NAMALWA (cell line): ENCODE measurements at places on chromosomes 6 and 20.

DNA sequence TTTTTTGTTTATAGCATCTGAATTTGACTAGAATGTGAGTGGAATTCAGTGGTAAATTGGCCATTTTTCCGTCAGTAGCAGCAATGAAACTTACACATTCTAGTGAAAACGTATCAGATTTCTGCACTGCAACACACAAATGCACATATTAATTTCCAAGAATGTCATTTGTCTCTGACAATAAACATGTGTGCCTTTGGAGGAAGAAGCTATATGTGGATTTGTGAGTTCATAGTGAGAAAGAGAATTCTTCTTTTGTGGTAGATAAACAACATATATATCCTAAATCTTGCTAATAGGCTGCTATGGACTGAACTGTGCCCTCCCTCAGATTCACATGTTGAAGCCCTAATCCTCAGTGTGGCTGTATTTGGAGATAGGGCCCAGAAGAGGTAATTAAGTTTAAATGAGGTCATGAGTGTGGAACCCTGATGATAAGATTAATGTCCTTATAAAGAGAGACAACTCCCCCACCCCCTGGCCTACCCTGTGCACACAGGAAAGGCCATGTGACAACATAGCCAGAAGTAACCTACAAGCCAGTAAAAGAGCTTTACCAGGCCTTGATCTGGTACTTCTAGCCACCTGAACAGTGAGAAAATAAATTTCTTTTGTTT, 200.2 kb upstream of the EYA4 start:
- no peak for DNase-seq

DNA sequence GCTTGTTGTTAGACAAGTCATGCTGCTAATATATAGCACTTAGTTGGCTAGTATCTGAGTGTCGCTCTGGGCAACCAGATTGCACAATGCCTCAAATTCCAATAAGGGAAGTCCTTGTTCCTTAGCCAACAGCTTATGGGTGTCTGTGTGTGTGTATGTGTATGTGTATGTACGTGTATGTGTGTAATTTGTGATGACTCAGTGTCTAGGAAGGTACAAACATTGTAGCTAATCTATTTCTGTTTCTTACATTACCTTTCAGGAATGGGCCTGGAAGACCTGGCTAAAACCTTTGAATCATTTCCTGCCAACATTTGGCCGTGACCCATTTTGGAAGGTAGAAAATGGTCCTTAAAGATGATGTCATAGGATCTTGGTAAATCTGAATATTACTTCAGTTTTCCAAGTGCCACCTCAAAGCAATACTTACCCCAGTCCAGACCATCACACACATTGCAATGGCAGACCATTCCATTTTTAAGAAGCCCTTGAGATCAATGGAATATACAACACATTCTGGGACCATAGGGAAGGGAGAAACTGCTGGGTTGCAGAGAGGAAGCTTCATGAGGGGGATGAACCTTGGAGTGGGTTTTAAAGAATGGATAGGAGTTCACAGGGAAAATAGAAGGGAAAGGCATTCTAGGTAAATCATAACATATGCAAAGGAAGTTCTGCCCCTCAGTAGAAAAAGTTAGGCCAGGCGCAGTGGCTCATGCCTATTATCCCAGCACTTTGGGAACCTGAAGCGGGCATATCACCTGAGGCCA, 25.1 kb downstream of the NEDD9 start:
- DNase-seq = no peak

- no peak for DNase-seq
These were observed 134.8 kb downstream of the DTNBP1 start for GRCh38 chr6:15527838-15528617.

- DNase-seq = no peak
These were observed 1.5 kb upstream of the RREB1 start for GRCh38 chr6:7106215-7106751.

DNA sequence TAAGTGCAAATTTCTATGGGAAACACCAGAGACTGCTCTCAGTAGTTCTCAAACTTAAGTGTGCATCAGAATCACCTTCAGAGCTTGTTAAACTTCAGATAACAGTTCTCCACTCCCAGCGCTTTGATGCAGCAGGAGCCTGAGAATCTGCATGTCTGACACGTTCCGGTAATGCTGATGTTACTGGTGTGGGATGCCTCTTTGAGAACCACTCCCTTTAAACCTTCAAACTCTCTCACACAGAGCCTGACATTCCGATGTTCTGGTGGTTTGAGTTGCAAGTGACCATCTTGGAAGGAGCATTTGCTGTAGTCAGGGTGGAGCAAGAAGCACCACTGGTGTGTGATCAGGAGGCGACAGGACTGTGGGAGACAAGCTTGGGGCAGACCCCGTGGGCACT, 57.9 kb downstream of the OTOR start:
- DNase-seq = no peak

GRCh38 chr6:9370480-9370879, 935.1 kb upstream of the SLC35B3 start:
- no peak for DNase-seq

DNA sequence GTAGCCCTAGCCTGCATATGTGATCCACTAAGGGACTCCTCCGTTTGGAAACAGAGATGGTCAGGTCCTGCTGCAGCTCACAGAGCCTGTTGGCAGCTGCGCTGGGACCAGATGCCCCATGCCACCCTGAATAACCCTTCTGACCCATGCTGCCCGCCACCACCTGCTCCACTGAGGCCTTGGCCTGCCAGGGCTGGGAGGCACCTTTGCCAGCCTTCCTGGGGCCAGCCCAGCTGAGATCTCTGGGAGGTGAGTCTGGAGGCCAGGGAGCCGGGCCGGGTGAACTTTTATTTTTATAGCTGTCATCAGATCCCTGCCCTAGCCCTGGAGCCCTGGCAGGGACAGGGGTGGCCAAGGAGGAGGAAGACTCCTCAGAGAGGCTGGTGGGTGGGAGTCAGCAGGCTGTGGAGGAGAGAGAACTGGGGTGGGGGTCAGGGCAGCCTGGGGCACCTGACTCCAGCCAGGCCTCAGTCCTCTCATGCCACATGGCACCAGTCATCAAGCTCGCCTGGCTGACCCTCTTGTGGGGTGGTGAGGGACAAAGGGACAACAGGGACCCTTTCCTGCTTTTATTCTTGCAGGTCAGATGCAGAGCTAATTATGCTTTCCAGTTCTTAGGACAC, 10.0 kb downstream of the CEBPB start:
- no peak for DNase-seq
